Astrocyte (in vitro differentiated cells and primary cell): ENCODE measurements at places on chromosomes 7 and 10. TPM values are rescaled to one million over a fixed set of nuclear protein-coding genes. Genes with fewer than 3 reads are reported as not detected.

DNA sequence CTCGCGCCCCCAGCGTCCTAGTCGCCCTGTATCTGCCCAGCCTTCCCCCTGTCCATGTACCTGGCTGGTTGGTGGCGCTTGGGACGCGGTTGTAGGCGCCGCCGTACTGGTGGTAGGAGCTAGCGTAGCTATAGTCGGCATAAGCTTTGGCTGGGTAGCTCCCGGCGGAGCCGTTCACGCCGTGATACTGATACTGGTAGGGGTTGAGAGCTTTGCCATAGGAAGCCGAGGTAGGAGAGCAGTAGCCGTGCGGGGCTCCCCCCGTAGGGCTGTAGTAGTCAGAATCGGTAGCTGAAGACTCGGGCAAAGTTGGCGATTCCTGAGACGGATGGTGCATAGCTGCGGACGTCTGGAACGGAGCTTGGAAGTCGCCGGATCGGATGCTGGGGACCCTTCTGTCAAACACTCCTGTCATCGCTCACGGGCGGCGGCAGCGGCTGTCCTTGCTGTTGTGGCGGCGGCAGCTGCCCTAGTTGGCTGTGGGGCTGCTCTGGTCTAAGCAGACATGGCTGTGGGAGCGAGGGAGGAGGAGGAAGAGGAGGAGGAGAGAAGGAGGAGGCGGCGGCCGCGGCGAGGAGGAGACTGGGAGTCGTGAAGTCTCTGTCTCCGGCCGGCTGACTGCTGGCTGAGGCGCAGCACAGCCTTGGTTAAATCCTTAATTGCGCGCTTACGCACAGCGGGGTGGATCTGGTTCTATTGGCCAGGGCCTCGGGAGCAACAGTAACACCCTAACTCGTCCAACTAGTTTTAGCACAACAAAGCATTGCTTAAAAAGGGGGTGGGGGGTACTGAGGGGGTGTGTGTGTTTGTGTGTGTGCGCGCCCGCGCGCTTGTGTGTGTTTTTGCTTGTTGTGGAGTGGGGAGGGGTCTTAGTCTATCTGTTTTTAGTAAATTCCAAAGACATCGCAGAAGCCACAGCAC is at the start of gene DLX5:
Gene DLX5 (minus strand): TSS at position 623 of the 921 bp plus-strand sequence. CDS start 208 bp downstream, at position 415.
- DNase-seq, result peak; percentile 5

The AGAP4 gene
- total RNA-seq, result 16.4 and 18.4 TPM in 2 replicates

GRCh38 chr10:74113546-74113945 is 37.1 kb downstream of the AP3M1 start:
- no peak for DNase-seq

DNA sequence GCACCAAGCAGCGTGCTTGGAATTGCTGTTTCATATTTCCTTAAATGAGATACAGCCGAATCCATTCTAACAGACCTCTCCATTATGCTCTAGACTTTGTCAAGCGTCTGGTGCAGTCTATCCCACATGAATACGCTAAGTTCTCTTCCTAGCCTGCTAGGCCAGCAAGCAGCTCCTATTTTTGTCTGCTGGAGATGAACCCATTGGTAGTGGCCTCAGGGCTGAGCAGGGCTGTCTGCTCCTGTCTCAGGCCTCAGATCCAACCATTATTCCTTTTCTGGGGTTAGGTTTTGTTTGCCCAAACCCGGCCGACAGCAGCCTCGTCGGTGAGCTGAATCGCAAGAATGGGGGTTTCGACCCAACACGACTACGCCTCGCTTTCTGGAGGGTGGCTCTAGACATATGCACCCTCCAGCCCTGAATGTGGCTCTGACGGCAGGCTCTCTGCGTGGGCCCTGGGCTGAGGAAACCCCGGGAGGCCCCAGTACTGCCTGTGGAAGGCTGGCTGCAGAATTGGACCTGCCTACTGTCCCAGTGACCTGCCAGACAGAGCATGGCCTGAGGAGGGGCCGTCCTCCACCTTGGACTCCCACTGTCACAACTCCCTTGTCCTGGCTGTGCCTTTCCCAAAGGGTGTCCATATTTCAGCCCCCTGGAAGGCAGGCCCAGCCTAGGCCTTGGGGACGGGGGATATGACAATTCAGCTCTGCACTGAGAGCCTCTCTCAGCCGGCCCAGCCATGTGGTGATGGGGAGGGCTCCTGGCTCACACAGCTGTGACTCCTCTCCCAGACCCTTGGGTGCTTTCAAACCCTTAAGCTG is 267.9 kb upstream of the TCERG1L start:
- DNase-seq, result no peak

DNA sequence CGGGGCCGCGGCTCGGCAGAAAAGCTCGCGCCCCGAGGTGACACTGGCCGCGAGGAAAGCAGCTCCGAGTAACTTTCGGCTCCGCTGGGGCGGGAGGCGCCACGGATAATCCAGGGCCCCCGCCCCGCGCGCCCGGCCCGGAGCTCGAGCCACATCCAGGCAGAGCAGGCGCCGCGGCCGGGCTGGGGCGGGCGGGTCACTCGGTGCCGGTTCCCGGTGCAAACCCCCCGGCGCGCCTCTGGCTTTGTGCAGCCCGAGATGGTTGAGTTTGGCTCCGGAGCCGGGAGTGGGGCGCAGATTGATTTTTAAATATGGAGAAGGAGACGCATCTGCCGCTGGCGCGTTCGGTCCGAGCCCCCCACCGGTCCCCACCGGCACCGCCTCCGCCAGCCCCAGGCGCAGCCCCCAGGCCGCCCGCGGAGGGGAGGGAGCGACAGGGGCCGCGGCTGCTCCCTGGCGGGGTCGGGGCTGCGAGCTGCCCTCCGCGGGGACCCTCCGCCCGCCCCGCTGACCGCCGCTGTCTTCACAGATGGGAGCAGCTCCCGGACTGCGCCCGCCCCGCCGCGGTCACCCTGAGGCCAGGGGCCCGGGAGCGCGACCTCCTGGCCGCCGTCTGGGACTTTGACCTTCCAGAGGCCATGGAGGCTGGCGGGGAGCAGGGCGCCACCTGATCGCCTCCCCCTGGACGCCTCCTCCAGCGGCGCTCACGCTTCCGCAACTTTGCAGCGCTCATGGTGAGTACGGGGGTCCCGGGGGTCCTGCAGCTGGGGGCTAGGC is 643 bp downstream of the ADGRA1 start:
- DNase-seq, result no peak

GRCh38 chr7:15594461-15594860 is 32.6 kb upstream of the AGMO start:
- DNase-seq, result no peak

The PRSS37 gene
- total RNA-seq, result not detected in 2 replicates

DNA sequence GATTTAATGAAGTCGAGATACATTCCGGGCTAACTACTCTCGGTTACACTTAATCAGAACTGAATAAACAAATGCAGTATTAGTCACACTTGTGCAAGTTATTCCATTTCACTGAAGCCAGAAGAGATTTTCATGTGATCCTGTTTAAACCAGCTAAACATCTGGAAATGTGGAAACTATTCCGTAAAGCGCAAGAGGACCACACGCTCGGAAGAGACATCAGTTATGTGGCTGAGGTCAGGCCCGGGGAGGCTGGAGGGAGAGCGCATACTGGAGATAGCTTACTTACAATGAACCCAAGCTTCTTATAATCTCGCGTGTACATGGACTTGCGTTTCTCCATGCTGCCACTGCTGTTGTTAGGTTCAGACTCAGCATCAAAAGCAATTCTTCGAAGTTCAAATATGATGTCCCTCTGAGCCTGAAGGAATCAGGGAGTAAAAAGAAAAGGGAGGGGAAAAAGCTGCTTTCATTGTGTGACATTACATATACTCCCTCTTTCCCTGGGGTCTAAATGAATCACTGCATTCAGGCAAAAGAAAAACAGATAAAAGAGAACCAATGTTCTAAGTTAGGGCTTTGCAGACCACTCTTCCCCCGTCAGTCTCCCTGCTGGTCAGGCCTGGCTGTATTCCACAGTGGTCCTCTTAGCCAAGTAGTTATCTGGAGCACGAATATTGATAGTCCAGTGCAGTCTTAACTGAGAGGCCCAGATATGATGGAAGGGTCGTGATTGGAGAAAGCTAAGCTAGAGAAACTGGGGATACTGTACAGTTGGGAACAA is 237.4 kb downstream of the ELMO1 start:
- peak; percentile 68 for DNase-seq

The AFAP1L2 gene
- 26.6 and 28.1 TPM in 2 replicates for total RNA-seq

DNA sequence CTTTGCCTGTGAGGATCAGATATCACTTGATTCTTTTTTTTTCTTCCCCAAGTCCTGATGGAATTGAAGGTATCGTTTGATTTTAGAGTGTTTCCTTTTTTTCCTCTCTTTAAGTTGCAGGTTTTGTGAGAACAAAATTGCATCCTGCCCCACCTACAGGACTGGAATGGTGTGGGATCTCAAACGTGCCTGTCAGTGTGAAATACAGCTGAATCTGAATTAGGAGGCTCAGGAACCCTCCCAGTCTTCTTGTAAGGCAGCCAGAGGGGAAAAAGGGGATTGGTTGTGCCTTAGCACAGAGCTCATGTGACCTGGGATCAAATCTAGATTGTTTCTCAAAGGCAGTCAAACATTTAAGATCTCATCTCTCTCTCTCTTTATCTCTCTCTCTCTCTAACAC is 32.7 kb upstream of the KLHL7 start:
- DNase-seq, result no peak

The TMEM213 gene
- not detected in 2 replicates for total RNA-seq

- DNase-seq, result no peak
Observed at GRCh38 chr10:112857493-112857892, 92.6 kb upstream of the TCF7L2 start.

DNA sequence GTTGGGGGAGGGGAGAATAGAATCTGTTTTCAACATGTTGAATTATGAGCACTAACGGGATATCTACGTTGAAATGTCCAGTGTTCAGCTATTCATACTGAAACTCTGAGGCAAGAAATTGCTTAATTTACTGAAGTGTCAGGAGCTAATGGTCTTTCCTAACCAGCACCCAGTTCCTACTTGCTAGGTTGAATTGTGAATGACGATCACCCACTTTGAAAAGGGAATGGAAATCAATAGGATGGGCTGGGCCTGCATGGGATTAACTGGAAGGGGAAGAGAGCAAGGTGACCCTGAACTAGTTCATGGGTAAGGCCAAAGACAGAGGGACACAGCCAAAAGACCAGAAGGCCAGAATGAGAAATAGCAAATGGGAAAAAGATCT is 51.3 kb downstream of the HIPK2 start:
- no peak for DNase-seq

The CALML5 gene
- not detected in 2 replicates for total RNA-seq
